ENCODE measurements at places on chromosomes 12 and 14. TPM values are rescaled to one million over a fixed set of nuclear protein-coding genes. Genes with fewer than 3 reads are reported as not detected.

SERPINA12 gene
- not detected for polyA plus RNA-seq

OR6C65 gene
- polyA plus RNA-seq: not detected

CELA1 gene
- not detected for polyA plus RNA-seq

COQ6 gene
- 66.2 TPM for polyA plus RNA-seq

PIANP gene
- polyA plus RNA-seq: 7.6 TPM

FAM181A gene
- polyA plus RNA-seq: 48.5 TPM

GRCh38 chr12:40110586-40110985 lies 4.7 kb upstream of the SLC2A13 start:
- no peak overlapping the region for H3K27ac ChIP-seq
- H3K36me3 ChIP-seq: no peaks in the 10 kb centered on the region
- H3K4me1 ChIP-seq: no peaks in the 10 kb centered on the region

GRCh38 chr14:21069388-21070082 lies 569 bp upstream of the ARHGEF40 start:
- H3K36me3 ChIP-seq: no peaks in the 10 kb centered on the region
- peak overlapping the region; percentile 89 for H3K27ac ChIP-seq
- H3K4me1 ChIP-seq: peaks cover 26% of the 10 kb centered on the region
- no peaks in the 10 kb centered on the region for H3K27me3 ChIP-seq

DNA sequence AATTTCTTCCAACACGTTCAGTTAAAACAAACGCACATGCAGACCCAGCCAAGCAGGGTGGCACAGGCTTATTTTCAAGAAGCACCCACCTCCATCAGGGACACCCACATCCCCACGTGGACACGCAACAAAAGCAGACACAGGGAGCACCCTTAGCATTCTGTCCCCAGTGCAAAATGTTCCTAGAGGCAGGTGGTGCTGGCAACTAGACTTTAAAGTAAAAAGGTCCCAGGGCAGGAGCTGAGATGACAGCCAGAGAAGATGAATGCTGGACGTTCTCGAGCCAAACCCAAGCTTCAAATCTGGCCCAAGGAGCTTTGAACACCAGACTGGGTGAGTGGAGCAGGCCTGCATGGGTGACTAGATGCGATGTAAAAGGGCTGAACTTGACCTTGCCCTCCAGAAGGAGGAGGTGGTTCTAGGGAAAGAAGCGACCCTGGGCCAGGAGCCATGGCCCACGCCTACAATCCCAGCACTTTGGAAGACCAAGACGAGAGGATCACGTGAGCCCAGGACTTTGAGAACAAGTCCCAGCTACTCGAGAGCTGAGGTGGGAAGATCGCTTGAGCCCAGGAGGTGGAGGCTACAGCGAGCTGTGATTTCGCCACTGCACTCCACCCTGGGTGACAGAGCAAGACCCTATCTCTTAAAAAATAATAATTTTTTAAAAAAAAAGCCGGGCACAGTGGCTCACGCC lies 47.3 kb downstream of the KDM2B start:
- no peaks in the 10 kb centered on the region for H3K27me3 ChIP-seq
- H3K36me3 ChIP-seq: no peaks in the 10 kb centered on the region
- peak; percentile 59 for DNase-seq
- peaks cover 23% of the 10 kb centered on the region for H3K4me1 ChIP-seq

DNA sequence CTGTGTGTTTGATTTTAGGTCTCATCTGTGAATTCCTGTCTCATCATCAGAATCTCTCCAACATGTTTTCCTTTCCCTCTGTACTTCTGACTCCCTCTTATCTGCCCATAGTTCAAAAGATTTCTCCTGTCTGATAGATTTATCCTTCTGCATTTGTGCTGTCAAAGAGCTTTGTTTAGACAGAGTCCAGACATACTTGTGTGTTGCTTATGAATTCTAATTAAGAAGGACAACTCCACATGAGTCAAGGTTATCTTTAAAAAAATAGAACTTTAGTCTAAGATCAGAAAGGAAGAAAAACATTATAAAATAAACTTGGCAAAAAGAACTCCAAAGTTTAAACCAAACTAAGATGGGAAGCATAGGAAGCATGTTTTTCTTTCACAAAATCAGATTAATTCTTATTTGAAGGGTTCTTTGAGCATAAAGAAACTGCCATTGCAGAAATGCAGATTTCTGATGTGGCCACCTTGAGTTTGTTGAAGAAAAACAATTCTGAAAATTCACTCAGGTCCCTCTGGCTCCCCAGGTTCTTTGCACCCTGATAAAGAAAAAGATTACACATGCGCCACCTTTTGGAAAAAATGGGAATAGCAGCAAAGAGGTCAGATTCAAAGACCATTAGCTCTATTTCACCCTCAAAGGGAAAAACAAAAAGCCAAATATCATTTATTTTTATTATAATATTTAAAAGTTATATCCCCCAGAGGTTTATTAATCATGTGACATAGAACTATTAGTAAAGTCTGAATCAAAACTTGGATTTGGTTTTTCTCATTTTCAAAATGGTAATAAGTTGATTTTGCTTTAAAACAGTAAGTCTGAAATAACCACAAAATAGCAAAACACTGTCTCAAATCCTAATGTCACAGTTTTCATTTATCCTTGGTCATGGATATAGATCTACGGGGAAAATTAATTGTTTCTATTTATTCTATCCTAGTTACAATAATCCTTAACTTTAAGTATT lies 143.7 kb upstream of the DCN start:
- no peaks in the 10 kb centered on the region for H3K27me3 ChIP-seq
- H3K27ac ChIP-seq: peak overlapping the region; percentile 37
- DNase-seq: peak; percentile 80
- H3K36me3 ChIP-seq: no peaks in the 10 kb centered on the region
- H3K4me1 ChIP-seq: no peaks in the 10 kb centered on the region

- no peak overlapping the region for H3K4me3 ChIP-seq
- no peaks in the 10 kb centered on the region for H3K27me3 ChIP-seq
- H3K27ac ChIP-seq: no peak overlapping the region
- no peaks in the 10 kb centered on the region for H3K36me3 ChIP-seq
Observed at GRCh38 chr14:67420102-67420739, 8.3 kb upstream of the PLEK2 start.

DNA sequence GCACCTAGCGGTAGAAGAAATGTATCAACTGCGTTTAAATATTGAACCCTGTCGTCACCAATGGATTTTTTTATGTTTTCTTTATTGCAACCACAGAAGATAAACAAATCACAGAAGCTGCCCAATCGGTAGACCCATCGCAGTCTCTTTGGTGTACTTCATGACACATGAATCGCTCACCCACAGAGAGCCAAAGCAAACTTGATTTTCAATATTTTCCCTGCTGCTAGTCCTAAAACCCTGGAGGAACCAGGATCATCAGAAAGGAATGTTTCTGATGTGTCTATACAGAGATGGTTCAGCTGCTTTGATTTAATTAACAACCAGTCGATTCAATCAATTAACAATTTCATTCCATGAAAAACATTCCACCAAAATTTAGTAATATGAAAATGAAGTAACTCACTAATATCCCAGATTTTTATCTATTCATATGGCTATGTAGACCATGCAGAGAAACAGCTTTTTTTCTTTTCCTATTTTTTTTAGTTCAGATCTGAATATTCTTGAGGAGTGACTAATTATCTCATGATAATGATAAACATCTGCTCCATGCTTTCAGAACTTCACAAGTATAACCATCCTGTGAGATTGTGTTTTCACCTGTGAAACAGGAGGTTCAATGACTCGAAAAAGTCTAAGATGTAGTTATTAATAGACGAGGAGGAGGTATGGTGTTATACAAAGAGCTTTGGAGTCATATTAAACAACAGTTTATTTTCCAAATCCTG lies 46.1 kb downstream of the DIO2 start:
- H3K4me1 ChIP-seq: peaks cover 8% of the 10 kb centered on the region
- H3K36me3 ChIP-seq: no peaks in the 10 kb centered on the region
- H3K27me3 ChIP-seq: no peaks in the 10 kb centered on the region
- H3K4me3 ChIP-seq: no peak overlapping the region
- H3K27ac ChIP-seq: no peak overlapping the region

DNA sequence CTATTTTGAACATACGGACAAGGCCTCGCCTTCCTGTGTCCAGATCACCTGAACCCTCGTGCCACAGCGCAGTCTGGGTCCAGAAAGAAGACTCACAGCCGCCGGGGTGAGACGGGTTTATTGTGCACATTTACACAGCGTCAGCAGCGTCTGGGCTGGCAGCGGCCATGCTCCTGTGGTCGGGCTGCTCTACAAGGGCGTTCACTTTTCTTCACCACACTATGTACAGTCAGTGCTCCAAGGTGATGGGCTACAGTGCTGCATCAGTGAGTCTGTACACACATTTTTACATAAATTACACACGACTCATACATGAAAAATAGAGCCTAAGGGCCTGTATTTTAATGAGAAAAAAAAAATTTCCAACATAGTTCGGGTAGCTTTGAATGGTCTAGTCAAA lies 18.0 kb downstream of the ZFYVE21 start:
- no peak for DNase-seq
- no peak overlapping the region for H3K4me3 ChIP-seq
- no peaks in the 10 kb centered on the region for H3K27me3 ChIP-seq
- no peak overlapping the region for H3K27ac ChIP-seq
- H3K36me3 ChIP-seq: no peaks in the 10 kb centered on the region
- peaks cover 49% of the 10 kb centered on the region for H3K4me1 ChIP-seq
